ENCODE measurements at places on chromosomes 1 and 21.

- DNase-seq: no peak
Measured at GRCh38 chr1:6459850-6460265, 6.1 kb downstream of the TNFRSF25 start.

GRCh38 chr1:194658090-194658439 lies 1471.7 kb upstream of the B3GALT2 start:
- DNase-seq: no peak

DNA sequence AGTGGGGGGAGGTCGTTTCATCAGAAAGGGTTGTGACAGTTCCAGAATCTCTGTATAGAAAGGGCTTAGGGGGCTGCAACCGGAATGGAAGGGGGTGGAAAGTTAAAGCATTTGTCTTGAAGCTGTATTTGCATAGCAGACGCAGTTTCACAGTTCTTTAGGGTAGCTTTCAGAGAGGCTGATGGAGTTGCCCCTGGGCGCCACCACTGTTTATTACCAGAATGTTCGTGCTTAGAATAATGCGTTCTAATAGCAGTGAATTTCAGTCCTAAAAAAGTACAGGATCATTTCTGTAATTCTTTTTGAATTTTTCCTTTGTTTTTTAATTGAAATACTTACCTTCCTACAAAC lies 1.3 kb downstream of the EXO1 start:
- no peak for DNase-seq

- DNase-seq: no peak
Measured at GRCh38 chr1:109671067-109671466, 3.2 kb downstream of the GSTM2 start.

DNA sequence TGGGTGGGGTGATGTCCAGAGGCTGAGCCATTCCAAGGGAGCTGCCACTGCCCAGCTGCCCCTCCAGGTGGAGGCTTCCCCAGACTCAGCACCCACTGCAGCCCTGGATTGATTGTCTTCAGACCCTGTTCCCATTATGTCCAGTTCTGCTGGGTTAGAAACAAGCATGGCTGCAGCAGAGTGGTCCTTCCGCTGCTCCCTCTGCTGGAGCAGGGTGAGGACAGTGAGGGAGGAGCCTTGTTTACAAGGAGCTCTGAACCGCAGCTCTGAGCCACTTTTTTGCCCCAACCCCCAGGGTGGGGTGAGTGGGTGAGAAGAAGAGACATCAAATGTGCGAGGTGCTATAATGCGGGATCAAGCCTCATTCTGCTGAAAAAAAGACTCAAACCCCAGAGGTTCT lies 2.3 kb downstream of the TNNT2 start:
- no peak for DNase-seq

GRCh38 chr1:207069061-207069460 lies 16.0 kb downstream of the PFKFB2 start:
- no peak for DNase-seq

DNA sequence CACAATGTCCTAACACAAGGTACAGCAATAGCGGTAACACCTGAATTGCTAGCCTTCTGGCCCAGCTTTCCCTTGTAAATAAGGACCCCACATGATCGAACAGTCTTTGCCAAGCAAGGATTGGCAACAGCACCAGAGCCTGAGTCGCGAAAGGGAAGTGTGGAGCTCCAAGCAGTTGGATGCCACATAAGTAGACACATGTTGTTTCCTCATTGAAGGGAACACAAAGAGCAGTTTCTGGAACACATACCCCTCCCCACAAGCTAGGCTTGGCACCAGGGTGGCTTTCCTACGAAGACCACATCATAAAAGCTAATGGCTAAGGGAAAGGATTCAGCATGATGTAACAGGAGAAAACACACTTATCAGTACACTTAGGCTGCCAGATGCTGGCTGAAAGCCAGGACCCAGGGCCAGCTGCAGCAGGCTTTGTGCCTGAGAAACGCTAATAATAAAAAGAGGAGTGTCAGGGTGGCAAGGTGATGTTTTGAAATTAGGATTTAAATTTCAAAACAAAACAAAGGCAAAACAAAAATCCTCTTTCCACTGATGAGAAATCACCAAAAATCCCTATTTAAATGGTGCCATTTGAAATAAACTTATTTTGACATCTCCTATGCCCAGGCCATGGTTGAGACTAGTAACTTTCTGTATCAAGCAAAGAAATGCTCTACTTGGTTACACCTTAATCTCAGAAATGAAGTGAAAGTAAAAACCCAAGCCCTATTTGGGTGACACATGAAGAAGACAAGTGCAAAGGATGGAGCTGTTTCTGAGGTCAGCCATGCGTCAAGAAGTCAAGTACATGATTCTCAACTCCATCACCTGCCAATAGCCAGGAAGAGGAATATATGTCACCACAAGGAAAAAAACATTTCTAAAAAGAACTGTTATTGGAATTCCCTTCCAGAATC lies 11.9 kb upstream of the CPLANE2 start:
- peak; percentile 58 for DNase-seq

GRCh38 chr21:29343519-29343918 lies 44.8 kb downstream of the BACH1 start:
- DNase-seq: no peak

DNA sequence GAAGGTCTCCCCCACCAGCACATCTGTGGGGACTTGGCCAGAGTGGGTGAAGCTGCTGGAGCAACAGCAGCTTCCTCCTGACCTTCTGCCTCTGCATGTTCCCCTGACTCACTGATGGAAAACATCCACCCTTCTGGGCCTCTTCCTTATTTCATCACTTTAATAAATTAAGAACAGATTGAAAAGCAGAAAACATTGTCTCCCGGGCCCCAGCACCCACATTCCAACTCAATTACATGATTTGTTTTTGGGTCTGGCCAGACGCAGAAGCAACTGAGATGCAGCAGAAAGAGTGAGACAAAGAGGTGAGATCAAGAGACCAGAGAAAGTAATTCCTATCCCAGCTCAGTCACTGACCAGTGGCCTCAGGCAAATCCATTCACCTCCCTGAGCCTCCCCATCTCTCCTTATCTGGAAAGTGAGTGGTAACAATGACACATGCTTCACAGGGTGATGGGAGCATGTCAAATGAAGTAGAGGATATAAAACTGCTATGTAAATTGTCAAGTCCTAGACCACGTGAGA lies 157.1 kb downstream of the ELAVL4 start:
- no peak for DNase-seq

- DNase-seq: no peak
Measured at GRCh38 chr1:200893411-200893901, 1.2 kb upstream of the INAVA start.

GRCh38 chr1:19765623-19766022 lies 34.1 kb downstream of the TMCO4 start:
- DNase-seq: no peak

GRCh38 chr1:151479462-151479861 lies 20.2 kb upstream of the POGZ start:
- no peak for DNase-seq

- DNase-seq: no peak
Measured at GRCh38 chr1:5053744-5054143, 399.3 kb downstream of the AJAP1 start.

DNA sequence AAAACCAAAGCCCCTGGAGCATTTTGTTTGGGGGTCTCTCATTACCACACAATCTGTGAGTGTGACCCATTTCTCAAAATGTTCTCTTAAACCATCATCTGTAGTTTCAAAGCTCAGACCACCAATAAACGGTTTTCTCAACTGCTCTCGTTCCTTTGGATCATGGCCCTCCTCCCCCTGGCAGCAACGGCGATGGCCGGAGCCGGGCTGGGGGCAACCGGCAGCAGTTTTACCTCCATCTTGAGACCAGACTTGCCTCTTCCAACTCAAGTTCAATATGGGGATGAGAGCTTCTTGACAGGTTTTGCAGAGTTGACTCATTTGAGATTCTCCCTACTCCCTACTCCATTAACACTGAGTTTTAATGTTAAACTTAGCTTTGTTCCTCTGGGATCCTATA lies 29.7 kb downstream of the LRRC42 start:
- no peak for DNase-seq

DNA sequence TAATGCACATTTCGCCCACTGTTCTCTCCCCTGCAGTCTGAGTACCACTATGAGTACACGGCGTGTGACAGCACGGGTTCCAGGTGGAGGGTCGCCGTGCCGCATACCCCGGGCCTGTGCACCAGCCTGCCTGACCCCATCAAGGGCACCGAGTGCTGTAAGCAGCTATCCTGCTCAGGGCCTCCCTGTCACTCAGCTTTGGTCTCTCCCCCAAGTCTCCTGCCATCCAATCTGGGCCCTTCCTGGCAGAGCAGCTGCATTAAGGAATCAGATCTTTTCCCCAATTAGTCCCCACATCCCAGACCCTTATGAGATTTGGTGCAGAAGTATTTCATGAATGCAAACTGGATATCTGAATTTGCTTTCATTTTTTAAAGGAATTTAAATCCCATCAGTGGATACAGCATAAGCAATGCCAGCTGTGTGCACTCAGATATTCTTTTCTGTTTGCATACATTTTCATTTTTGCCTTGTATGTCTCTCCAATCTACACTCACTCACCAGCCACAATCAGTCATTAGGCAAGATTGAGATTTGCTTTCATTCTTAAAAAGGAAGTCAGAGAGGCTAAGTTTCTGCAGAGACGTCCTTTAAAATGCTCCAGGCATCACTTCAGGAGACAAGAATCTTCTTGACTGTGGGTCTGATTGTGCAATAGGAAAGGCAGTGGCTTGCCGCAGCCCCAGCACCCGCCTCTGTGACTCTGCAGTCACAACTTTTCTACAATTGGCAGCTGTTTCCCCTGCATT lies 48.1 kb downstream of the ELAPOR1 start:
- no peak for DNase-seq

DNA sequence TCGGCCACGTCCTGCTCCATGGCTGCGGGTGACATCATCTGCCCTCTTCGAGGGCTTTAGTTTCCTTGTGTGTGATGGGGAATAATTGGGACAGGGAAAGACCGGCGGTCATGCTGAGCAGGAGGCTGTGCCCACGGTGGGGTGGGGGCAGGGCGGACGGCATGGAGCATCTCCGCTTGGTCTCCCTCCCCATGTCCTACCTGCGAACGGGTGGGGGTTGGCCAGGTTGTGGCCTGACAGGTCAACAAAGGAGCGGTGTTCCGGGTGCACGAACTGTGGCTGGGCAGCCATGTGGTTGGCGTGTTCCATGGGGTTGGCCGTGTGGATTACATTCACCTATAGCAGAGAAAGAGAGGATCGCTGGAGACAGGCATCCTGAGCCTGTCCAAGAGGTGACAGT lies 80.0 kb downstream of the PIK3CD start:
- no peak for DNase-seq

- DNase-seq: no peak
Measured at GRCh38 chr1:159987186-159987585, 33.1 kb upstream of the SLAMF9 start.

GRCh38 chr1:8004113-8004802 lies 21.9 kb downstream of the ERRFI1 start:
- DNase-seq: no peak

DNA sequence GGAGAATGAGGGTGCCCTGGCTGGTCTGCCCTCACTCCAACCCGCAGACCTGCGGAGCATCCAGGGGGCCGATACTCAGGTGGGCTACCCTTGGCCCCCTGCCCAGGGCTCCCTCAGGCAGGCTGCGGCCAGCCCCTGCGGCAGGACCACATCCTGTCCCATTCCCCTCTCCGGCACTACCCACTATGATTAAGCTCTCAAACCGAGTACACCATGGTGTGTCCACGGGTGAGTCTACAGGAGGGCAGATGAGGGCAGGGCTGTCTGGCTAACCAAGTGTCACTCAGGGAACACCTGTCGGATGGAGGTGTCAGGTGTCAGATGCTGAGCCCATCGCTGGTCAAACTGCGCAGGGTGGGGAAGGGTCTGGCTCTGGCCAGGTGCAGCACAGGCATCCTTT lies 47.2 kb downstream of the SLC66A1 start:
- no peak for DNase-seq

- DNase-seq: no peak
Measured at GRCh38 chr1:229221106-229222019, 49.5 kb upstream of the RAB4A start.

DNA sequence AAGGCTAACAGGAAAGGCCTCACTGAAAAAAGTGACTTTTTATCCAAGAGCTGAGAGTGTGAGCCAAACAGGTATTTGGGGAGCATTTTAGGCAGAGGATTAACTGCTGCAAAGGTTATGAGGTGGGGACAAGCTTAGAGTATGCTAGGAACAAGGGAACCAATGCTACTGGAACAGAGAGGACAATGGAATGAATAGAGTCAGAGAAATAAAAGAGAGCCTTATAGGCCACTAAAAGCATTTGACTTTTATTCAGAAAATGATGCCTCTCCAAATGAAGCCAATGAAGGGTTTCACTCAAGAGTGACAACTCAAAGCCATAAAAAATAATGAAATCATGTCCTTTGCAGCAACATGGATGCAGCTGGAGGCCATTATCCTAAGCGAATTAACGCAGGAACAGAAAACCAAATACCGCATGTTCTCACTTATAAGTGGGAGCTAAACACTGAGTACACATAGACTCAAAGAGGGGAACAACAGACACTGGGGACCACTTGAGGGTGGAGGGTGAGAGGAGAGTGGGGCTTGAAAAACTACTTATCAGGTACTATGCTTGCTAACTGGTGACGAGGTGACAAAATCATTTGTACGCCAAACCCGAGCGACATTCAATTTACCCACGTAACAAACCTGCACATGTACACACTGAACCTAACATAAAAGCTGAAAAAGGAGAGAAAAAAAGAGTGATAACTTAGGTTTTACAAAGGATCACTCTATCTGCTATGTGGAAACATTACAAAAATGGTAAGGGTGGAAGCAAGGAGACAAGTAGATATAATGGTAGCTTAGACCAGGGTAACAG lies 11.1 kb downstream of the PTP4A2 start:
- no peak for DNase-seq

DNA sequence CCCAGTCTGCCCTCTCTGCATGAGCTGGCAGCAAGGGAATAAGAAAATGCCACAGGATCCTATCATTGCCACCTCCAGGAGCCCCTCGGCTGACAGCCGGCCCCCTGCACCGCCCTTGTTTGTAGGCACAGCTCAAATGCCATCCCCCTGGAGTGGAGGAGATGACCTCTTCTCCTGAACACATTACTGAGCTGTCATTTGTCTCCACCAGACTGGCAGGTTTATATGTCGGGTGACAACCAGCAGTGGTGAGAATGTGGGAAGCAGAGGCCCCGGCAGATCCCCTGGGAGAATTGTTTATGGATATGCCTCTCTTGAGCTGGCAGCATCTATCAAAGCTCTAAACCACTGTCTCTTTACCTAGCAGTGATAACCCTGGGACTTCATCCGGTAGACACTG lies 135.4 kb upstream of the FMN2 start:
- DNase-seq: no peak
